HTR-8/SVneo (cell line): ENCODE measurements at places on chromosomes 4 and X.

GRCh38 chr4:40749717-40750460 is at the start of gene NSUN7:
NSUN7 (plus strand) TSS chr4:40749955; CDS start chr4:40750694, 739 bp downstream.
- peak; percentile 68 for DNase-seq

- DNase-seq: no peak
Observed at GRCh38 chr4:154611833-154612232, 623 bp downstream of the FGG start.

DNA sequence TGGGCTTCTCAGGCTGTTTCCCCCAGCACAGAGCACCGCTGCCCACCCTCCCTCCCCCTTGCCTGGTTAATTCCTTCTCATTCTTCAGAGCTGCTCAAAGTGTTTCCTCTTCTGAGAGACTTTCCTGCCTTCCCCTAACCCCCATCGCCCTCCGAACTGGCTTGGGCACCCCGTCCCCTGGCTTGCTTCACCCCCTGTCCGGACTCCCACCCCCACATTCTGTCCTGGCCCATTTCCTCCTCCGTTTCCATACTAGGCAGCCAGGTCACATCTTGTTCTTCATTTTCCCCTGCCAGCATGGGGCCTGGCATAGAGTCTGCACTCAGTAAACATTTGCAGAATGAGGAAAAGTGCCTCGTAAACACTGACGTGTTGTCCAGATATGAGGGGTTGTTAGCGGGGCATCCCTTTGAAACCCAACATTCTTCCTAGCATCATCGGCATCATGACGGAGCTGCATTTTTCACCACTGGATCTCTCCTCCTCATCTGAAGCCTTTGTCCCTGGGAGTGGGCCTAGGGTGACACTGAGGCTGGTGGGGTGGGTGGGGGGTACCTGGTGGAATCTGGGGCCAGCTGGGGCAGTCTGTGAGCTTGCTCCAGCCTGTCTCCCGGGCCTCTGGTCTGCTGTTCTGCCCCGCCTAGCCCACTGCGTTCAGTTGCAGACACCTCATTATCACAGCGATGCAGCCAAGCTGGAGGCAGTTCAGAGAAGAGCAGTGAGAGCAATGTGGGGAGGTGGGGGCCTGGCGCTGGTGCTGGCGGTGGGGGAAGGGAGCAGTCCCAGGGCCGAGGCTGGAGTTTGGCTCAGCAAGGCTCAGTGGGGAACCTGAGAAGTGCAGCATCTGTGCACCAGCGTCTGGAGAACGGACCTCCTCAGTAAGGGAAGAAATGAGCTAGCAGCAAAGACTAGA is 149.4 kb upstream of the PJA1 start:
- DNase-seq: no peak

DNA sequence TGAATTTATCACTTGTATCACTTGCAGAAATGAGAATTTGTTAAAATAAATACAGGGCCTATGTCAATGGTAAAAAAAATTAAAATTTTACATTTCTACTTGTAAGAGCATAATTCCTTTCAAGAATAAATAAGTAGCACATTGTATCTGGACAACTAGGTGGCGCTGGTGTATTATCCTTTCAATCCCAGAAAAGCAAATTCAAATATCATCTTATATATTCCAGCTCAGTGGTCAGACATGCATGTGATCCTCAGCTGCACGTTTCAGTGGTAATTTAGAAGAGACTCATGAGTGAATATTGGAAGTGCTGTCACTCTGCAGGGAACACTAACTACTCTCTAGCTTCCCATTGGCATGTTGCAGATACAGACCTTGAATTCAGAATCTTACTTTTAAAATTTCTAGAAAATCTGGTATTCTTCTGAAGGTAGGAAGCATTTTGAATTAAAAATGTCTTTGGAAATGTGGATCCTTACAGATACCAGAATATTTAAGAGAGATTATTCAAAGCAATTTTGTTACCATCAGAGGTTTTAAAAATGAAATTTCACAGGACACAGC is 1414.7 kb upstream of the TENM3 start:
- DNase-seq: peak; percentile 45

GRCh38 chr4:48315728-48316630 is 25.4 kb upstream of the SLAIN2 start:
- peak; percentile 56 for DNase-seq

DNA sequence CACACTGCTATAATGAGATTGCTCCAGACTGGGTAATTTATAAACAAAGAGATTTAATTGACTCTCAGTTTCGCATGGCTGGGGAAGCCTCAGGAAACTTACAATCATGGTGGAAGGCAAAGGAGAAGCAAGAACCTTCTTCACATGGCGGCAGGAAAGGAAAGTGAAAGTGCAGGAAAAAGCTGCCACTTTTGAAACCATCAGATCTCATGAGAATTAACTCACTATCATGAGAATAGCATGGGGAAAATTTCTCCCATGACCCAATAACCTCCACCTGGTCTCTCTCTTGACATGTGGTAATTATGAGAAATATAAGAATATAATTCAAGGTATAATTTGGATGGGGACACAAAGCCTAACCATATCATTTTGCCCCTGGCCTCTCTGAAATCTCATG is 884.2 kb downstream of the GLUD2 start:
- DNase-seq: no peak

- DNase-seq: no peak
Observed at GRCh38 chr4:108005807-108006206, 16.1 kb downstream of the HADH start.

DNA sequence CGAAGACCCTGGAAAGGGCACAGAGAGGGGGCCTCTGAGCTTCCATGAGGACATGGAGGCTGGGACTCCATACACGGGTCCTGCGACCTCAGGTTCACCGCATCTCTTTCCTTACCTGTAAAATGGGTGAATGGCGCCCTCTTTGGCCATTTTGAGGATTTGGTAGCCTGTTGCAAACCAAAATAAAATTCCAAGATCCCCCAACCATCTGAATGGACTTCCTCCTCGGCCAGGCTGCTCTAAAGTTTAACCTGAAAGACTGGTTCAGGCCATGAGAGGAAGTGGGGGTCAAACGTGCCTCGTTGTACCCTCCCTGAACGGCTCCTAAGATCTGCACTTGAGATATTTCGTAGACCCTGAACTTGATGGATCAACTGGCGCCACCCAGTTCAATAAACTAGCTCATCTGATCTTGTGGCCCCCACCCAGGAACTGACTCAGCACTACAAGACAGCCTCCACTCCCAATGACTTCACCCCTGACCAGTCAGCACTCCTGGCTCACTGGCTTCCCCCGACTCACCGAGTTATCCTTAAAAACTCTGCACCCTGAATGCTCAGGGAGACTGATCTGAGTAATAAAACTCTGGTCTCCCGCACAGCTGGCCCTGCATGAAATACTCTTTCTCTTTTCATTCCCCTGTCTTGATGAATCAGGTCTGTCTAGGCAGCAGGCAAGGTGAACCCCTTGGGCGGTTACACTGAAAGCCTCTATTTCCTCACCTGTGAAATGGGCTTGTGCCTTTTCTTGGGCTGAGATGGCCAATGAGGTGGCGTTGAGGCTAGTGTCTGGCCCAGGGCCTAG is 32.9 kb upstream of the GPR78 start:
- DNase-seq: no peak

GRCh38 chr4:144574000-144574399 is 72.0 kb upstream of the HHIP start:
- DNase-seq: no peak

GRCh38 chr4:15989424-15989823 is 26.4 kb upstream of the FGFBP2 start:
- DNase-seq: no peak

- DNase-seq: peak; percentile 42
Observed at GRCh38 chrX:427812-428725, 41.4 kb upstream of the PPP2R3B start.

GRCh38 chrX:68681443-68681941 is 34.0 kb downstream of the STARD8 start:
- DNase-seq: no peak

GRCh38 chr4:35511851-35512250 is 732.5 kb downstream of the ARAP2 start:
- DNase-seq: no peak

DNA sequence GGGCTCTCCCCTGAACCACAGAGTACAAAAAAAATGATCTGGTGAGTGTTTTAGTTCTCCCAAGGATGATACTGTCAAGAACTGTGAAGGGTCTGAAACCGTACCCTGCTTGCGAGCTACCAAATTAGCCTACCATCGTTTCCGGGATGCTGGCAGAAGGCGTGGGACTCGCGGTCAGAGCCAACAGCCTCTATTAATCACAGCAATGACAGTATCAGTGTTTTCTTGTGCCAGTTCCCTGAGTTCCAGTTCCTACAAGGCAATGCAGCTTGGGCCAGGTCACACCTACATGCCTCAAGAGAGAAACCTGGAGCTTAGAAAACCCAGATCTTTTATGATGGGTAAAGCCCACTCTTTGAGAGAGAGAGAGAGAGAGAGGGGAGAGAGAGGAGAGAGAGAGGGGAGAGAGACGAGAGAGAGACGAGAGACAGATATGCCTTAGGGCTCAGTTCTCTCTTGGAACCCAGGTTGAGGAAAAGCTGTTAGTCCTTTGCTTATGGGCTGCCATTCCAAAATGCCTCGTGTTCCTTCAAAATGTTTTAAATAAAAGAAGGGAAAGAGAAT is 327.8 kb downstream of the ARHGAP10 start:
- no peak for DNase-seq

DNA sequence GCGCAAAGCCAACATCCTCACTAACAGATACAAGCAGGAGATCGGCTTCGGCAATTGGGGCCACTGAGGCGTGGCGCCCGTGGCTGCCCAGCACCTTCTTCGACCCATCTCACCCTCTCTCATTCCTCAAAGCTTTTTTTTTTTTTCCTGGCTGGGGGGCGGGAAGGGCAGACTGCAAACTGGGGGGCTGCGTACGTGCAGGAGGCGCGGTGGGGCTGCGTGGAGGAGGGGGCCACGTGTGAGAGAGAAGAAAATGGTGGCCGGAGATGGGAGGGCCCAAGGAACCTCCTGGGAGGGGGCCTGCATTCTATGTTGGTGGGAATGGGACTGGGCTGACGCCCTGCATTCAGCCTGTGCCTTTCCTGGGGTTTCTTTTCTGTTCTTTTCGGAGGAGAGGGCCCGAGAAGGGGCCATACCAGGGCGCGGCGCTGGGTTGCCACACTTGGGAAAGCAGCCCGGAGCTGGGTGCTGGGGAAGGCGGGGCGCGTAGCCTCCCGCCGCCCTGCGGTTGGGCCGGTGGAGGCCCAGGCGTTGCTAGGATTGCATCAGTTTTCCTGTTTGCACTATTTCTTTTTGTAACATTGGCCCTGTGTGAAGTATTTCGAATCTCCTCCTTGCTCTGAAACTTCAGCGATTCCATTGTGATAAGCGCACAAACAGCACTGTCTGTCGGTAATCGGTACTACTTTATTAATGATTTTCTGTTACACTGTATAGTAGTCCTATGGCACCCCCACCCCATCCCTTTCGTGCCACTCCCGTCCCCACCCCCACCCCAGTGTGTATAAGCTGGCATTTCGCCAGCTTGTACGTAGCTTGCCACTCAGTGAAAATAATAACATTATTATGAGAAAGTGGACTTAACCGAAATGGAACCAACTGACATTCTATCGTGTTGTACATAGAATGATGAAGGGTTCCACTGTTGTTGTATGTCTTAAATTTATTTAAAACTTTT is 4.5 kb downstream of the MID1IP1 start:
- peak; percentile 30 for DNase-seq

DNA sequence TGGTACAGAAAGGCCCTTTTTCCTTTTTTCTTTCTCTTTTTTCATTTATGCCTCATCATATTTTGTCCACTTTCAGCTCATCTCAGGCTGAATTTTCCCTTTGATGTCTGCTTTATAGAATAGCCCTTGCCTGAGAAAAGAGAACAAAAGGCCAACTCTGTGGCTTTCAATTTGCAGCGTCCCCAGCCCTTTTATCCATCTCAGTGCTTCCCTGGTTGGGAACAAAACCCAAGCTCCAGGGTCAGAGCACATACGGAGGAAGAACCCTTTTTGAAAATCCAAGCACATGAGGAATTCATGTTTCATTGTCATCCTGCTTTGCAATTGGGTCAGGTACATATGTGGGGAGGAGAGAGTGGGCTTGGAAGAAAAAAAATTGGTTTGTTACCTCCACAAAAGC is 47.5 kb downstream of the TMEM164 start:
- no peak for DNase-seq

DNA sequence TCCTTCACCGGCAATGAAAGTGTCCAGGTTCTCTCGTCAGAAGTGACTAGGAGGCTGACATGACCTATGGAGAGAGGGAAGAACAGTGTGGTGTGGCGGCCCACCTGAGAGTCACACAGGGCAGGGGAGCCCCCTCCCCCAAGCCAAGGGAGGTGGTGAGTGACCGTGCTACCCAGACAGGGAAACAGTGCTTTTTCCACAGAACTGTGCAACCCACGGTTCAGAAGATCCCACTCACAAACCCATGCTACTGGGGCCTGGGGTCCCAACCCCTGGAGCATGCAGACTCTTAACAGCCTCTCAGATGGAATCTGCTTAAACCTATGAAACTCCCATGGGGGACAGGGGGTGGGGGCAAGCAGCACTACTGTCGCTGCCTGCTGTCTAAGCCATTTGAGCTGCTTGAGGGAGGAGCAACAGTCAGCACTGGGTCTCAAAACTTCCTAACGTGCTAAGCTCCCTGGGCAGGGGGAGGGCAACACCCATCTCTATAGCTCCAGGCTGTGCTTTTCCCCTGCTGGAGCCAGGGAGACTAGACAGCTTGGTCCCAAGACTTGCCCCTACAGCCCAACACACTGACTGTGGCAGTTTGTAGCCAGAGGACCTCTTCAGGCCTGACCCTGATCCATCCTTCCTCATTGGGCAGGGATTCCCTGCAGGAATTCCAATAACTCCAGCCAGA is 850.4 kb upstream of the AADAT start:
- no peak for DNase-seq

- no peak for DNase-seq
Observed at GRCh38 chrX:2471641-2472040, 29.1 kb downstream of the DHRSX start.

- no peak for DNase-seq
Observed at GRCh38 chr4:112858751-112859150, 190.7 kb upstream of the ANK2 start.

DNA sequence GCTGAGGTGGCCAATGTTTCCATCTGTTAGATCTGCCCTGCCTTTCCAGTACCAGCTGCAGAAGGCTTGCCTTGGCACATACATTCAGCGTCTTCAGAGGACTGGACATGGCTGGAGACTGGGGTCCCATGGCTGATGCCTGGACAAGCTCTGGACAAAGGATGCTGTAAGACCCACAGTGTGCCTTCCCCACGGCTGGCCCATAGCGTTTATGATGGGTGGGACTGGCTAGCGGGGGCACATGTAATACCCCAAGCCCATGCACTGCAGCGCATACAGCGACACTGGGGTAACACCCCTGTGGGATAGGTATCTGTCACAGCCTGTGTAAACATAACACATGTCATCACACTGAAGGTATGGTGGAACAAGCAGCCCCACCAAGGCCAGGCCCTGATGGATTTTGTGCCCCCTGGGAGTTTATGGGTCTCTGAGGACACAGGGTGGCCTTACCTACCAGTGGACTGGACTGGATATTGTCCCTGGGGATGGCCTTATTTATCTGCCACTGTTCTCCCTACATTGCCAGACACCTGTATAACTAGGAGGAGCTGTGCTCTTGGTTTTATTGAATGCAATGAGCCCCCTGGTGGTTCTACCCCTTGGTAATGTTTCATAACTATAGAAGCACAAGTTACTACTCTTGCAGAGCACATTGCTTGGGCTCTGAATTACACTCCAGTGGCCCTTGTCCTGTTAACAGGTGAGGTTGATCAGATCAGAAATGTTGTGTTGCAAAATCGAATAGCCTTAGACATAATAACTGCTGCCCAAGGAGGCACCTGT is 34.3 kb upstream of the TACR3 start:
- DNase-seq: no peak

- DNase-seq: no peak
Observed at GRCh38 chrX:43898406-43899035, 16.3 kb upstream of the MAOB start.
